ENCODE measurements at places on chromosomes 1 and 21. TPM values are rescaled to one million over a fixed set of nuclear protein-coding genes. Genes with fewer than 3 reads are reported as not detected.

GRCh38 chr1:42971841-42972291 is 13.2 kb upstream of the SLC2A1 start:
- H3K4me1 ChIP-seq = no peaks in the 10 kb centered on the region
- H3K27ac ChIP-seq = no peak overlapping the region
- H3K4me3 ChIP-seq = no peak overlapping the region
- H3K36me3 ChIP-seq = no peaks in the 10 kb centered on the region
- no peak for DNase-seq
- H3K27me3 ChIP-seq = no peaks in the 10 kb centered on the region

DNA sequence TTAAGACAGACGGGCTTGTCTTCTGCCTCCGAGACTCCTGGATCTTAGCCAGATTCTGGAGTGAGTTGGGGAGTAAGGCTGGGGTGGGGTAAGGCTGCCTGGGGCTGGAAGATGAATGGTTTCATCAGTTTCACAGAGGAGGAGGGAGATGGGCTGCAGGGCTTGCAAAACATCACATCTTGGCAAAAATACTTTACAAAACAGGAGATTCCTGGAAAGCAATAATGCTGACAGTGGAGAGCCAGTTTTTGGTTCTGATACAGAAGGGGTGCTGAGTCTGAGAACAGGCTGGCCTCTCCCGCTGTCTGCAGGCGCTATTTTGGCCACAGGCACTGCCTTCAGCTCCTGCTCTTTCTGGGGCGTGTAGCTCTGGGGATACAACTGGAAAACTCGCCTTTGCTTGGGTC is 83.4 kb upstream of the KCNE2 start:
- DNase-seq = no peak
- H3K4me3 ChIP-seq = no peak overlapping the region
- no peak overlapping the region for H3K27ac ChIP-seq
- H3K27me3 ChIP-seq = no peaks in the 10 kb centered on the region
- H3K4me1 ChIP-seq = no peaks in the 10 kb centered on the region

The FCRL1 gene
- 1.4 TPM for total RNA-seq

- no peaks in the 10 kb centered on the region for H3K36me3 ChIP-seq
- no peak for DNase-seq
- peaks cover 16% of the 10 kb centered on the region for H3K4me1 ChIP-seq
- no peak overlapping the region for H3K27ac ChIP-seq
- no peaks in the 10 kb centered on the region for H3K27me3 ChIP-seq
These were observed 241.7 kb upstream of the RAB4A start for GRCh38 chr1:229028987-229029878.

The RHOU gene
- 21.0 TPM for total RNA-seq

The LCE1E gene
- not detected for total RNA-seq

The PAQR6 gene
- 1.9 TPM for total RNA-seq

- H3K27me3 ChIP-seq = no peaks in the 10 kb centered on the region
- DNase-seq = no peak
- H3K36me3 ChIP-seq = peaks cover 4% of the 10 kb centered on the region
- no peaks in the 10 kb centered on the region for H3K4me1 ChIP-seq
These were observed 69.4 kb downstream of the PKN2 start for GRCh38 chr1:88753506-88753905.

The FMOD gene
- total RNA-seq = 45.1 TPM

DNA sequence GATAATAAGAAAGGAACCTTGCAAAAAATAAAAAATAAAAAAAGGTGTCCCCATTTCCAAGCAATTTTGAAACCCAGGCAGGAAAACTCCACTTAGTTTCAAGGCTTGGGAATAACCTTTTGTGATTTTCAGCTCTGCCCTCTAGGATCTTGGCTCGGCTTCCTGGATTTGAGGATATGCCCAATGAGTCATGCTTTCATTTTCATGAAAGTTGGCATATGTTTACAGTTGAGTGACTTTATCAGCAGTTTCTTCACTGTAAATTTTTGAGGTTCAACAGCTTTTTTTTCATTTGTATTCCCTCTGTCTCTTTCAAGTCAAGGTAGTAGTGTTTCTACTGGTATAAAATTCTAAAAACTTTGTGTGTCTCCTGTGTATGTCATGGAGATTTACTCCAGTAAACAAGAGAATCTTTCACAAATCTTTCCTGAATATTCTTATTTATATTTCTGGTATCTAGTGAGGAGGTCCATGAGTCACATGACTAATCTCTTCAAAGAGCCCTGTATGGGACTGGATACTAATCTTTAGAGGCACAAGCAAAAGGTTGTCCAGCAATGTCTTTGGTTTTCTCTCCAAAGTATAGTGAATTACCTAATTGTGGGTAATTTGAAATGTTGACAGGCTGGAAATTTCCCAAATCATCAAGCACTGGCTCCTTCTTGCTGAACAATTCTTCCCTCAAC is 335.3 kb downstream of the BRINP2 start:
- H3K4me1 ChIP-seq = no peaks in the 10 kb centered on the region
- H3K36me3 ChIP-seq = no peaks in the 10 kb centered on the region
- H3K27ac ChIP-seq = no peak overlapping the region
- H3K4me3 ChIP-seq = no peak overlapping the region

GRCh38 chr1:14055442-14056223 is 355.6 kb downstream of the PRDM2 start:
- no peak overlapping the region for H3K27ac ChIP-seq
- DNase-seq = no peak
- H3K36me3 ChIP-seq = no peaks in the 10 kb centered on the region

GRCh38 chr1:42981871-42982270 is 23.2 kb upstream of the SLC2A1 start:
- DNase-seq = no peak
- H3K27ac ChIP-seq = no peak overlapping the region
- no peaks in the 10 kb centered on the region for H3K36me3 ChIP-seq
- H3K4me1 ChIP-seq = no peaks in the 10 kb centered on the region

DNA sequence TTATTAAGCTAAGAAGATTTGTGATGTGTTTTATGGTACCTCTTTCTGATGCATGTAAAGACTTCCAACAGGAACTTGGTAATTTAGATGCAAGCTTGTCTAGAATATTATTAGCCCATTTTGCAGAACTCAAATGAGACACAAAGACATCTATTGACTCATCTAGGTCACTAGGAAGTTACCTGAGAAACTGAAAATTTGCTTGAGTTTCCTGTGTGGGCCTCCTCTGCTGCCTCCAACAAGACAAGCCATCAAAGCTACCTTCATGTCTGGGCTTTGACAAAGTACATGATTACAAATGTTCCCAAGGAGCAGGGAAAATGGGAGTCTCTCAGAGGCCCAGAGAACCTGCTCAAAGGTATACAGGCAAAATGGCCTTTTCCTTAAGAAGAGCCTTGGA is 5.6 kb downstream of the RUNX1 start:
- H3K36me3 ChIP-seq = no peaks in the 10 kb centered on the region
- no peak overlapping the region for H3K4me3 ChIP-seq

The KRTAP10-9 gene
- not detected for total RNA-seq

The TOR1AIP2 gene
- total RNA-seq = 88.5 TPM

GRCh38 chr1:29196863-29197589 is 15.3 kb upstream of the SRSF4 start:
- H3K4me1 ChIP-seq = peaks cover 8% of the 10 kb centered on the region
- peaks cover 25% of the 10 kb centered on the region for H3K36me3 ChIP-seq
- H3K27me3 ChIP-seq = no peaks in the 10 kb centered on the region
- H3K4me3 ChIP-seq = no peak overlapping the region
- H3K27ac ChIP-seq = no peak overlapping the region

- H3K27me3 ChIP-seq = no peaks in the 10 kb centered on the region
- no peak overlapping the region for H3K4me3 ChIP-seq
- H3K36me3 ChIP-seq = peaks cover 60% of the 10 kb centered on the region
These were observed 45.4 kb upstream of the LAMC2 start for GRCh38 chr1:183140633-183141032.

The KCNH1 gene
- not detected for total RNA-seq

The FGR gene
- total RNA-seq = 149 TPM

- H3K27me3 ChIP-seq = peaks cover 6% of the 10 kb centered on the region
- no peaks in the 10 kb centered on the region for H3K4me1 ChIP-seq
- no peak overlapping the region for H3K27ac ChIP-seq
- H3K36me3 ChIP-seq = no peaks in the 10 kb centered on the region
These were observed 101.7 kb downstream of the UBIAD1 start for GRCh38 chr1:11374748-11375110.

The TTC39A gene
- 42.1 TPM for total RNA-seq

- no peaks in the 10 kb centered on the region for H3K4me1 ChIP-seq
- no peak overlapping the region for H3K27ac ChIP-seq
- H3K36me3 ChIP-seq = no peaks in the 10 kb centered on the region
- no peak for DNase-seq
- no peak overlapping the region for H3K4me3 ChIP-seq
- no peaks in the 10 kb centered on the region for H3K27me3 ChIP-seq
These were observed 678.0 kb upstream of the USP24 start for GRCh38 chr1:55893155-55893554.

GRCh38 chr1:31596737-31597097 is 20.4 kb downstream of the TINAGL1 start:
- no peak overlapping the region for H3K27ac ChIP-seq
- peaks cover 5% of the 10 kb centered on the region for H3K4me1 ChIP-seq
- no peak overlapping the region for H3K4me3 ChIP-seq
- H3K36me3 ChIP-seq = no peaks in the 10 kb centered on the region
- H3K27me3 ChIP-seq = no peaks in the 10 kb centered on the region
- DNase-seq = no peak

The ZNF593 gene
- total RNA-seq = 22.6 TPM

DNA sequence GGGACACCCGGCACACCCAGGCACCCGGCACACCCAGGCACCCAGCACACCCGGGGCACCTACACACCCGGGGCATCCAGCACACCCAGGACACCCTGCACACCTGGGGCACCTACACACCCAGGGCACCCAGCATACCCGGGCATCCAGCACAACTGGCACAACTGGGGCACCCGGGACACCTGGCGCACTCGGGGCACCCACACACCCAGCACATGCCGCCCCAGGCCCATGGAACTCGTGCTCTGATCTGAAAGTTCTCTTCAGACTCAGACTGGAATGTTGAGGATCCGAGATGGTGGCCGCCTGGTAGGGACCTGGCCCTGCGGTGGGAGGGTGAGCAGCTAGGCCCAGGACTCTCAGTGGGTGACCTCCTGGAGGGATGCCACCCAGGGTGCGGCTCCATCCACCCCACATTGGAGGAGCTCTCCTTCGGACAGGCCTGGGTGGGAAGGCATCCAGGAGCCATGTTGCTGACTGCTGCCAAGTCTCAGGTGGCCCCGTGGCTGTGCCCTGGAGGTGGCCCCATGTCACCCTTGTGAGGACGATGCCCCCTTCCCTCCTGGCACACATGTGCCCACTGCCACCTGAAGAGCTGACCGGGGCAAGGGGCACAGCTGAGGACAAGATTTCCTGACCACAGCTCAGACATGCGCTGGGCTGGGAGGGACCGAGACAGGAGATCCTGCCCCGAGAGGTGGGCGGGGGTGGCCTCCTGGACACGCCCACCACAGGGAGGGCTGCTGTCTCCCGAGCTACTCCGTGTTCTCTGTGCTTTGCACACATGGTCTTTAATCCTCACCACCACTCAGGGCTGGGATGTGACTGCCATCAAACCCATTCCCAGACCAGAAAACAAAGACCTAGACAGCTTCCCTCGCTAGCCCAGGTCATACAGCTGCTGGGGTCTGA is 37.0 kb downstream of the UBE2G2 start:
- H3K4me1 ChIP-seq = no peaks in the 10 kb centered on the region
- DNase-seq = peak; percentile 54
- H3K4me3 ChIP-seq = no peak overlapping the region
- H3K36me3 ChIP-seq = peaks cover 1% of the 10 kb centered on the region
- no peaks in the 10 kb centered on the region for H3K27me3 ChIP-seq

- no peaks in the 10 kb centered on the region for H3K27me3 ChIP-seq
- H3K4me1 ChIP-seq = no peaks in the 10 kb centered on the region
- no peak overlapping the region for H3K4me3 ChIP-seq
- no peak for DNase-seq
These were observed 33.4 kb downstream of the TRABD2B start for GRCh38 chr1:47963568-47964358.

DNA sequence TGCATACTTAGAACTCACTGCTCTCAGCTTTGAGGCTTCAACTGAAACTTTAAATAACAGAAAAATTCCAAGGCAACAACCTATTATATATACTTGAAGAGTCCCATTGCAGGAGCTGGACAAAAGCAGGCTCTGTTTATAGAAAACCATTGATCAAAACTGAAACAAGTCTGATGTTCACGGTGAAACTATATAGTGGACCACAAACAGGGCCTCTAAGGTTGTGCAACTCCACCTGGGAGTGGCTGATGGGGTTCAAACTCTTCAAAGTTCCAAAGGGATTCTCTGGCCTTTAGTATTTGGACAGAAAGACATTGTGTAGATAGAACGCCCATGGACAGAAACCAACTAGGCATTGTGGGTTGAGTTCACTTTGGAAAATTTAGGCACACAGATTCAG is 140.3 kb downstream of the ZC3H11B start:
- H3K27me3 ChIP-seq = no peaks in the 10 kb centered on the region
- H3K36me3 ChIP-seq = no peaks in the 10 kb centered on the region
- H3K27ac ChIP-seq = no peak overlapping the region
- no peak overlapping the region for H3K4me3 ChIP-seq
- no peaks in the 10 kb centered on the region for H3K4me1 ChIP-seq

All from upper lobe of right lung (tissue), 1 donor.